Stimulated activated CD4-positive, alpha-beta T cell treated with anti-CD3 and anti-CD28 coated beads, TNF-alpha, amount 100 ng/mL, for 1 hour (primary cell): ENCODE measurements at places on chromosomes 12 and 14.

- DNase-seq, result no peak
Measured at GRCh38 chr12:52241205-52241842, 8.3 kb downstream of the KRT7 start.

GRCh38 chr12:23352670-23353069 is 596.8 kb downstream of the SOX5 start:
- DNase-seq, result no peak

GRCh38 chr14:51993285-51993920 is 4.1 kb downstream of the RTRAF start:
- DNase-seq, result no peak

DNA sequence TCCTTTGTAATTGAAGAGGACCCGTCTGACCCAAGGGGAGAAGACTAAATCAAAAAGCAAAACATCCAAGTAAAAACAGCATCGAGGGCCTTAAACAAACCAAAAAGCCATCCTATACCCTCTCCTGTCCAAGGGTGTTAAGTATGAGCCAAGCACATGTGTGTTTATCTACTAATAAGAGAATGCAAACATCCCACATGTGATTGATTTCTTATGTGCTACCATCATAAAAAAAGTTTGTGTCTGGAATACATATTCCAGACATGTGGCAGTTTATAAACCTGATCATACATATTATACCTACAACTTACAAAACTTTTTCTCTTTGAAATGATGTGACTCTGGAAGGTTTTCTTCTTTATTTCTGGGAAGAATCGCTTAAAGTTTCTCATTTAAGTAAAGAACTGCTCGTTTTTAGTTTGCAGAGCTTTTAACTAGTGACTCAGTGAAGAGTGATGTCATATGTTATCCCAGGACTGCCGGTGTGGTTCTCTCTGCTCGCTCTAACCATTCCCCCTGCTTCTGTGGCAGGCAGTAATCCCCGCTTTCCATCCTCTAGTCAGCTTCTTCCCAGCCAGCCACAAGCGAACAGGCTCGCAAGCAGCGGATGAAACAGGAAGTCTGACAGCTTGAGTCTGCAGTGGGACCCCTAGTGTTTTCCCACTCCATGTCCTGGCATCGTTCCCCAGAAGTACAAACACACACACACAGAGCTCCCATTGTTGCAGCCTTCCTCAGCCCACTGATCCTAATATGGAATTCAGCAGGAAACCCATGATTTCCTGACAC is 431 bp upstream of the RHOJ start:
- DNase-seq, result no peak

DNA sequence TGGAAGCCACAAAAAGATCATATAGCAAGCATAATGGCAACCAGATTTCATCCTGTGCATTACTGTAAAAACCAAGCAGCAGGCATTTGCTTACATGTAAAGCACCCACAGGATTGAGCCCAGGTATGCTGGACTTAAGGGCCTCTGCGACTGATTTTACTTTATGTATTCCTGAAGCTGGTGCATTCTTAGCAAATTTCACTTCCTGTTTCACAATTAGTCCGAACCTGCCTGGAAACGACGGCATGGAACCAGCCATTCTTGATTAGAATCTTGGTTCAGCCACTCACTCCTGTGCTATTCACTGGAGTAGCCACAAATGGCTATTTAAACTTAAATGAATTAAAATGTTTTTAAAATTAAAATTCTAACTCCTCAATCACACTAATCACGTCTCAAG is 239.2 kb downstream of the NUAK1 start:
- DNase-seq, result no peak

DNA sequence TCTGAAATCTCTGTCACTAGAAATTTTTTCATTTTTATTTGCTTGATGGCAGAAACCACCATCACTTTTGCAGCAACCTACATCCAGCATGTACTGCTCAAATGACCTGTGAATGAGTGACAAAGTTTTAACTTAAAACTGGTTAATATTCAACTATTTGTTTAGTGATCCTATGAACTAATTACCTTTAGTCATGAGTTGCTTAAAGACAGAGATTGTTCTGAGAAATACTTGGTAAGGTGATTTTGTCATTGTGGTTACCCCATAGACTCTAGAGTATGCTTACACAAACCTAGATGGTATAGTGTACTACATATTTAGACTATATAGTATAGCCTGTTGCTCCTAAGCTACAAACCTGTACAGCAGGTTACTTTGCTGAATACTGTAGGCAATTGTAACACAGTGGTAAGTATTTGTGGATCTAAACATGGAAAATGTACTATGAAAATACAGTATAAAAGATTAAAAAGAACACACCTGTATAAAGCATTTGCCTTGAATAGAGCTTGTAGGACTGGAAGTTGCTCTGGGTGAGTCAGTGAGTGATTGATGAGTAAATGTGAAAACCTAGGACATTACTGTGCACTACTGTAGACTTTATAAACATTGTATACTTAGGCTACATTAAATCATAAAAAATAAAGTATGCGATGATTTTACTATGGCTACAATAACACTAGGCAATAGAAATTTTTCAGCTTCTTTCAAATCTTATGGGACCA is 256.6 kb upstream of the PPFIA2 start:
- DNase-seq, result no peak

GRCh38 chr12:68317047-68317667 is 15.0 kb downstream of the MDM1 start:
- no peak for DNase-seq

GRCh38 chr14:103191844-103192243 is 68.6 kb downstream of the TNFAIP2 start:
- DNase-seq, result no peak
